ENCODE measurements at places on chromosomes 11 and 22.

DNA sequence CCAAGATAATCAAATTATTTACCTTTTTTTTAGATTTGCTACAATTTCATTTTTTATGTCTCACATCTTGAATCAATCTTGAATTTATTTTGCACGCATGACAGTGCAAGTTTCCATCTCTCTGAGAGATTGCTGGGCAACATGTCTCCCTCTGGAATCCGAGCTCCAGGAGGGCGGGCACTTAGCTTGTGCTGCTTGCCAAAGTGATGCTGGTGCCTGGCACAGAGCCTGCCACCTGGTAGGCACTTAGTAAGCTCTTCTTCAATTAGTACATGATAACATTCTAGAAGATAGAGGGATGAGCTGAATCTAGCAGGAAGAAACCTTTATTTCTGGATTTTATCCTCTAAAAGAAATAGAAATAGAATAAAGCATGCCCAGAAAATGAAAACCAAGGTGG lies 27.5 kb upstream of the OR9I1 start:
- no peak for DNase-seq

DNA sequence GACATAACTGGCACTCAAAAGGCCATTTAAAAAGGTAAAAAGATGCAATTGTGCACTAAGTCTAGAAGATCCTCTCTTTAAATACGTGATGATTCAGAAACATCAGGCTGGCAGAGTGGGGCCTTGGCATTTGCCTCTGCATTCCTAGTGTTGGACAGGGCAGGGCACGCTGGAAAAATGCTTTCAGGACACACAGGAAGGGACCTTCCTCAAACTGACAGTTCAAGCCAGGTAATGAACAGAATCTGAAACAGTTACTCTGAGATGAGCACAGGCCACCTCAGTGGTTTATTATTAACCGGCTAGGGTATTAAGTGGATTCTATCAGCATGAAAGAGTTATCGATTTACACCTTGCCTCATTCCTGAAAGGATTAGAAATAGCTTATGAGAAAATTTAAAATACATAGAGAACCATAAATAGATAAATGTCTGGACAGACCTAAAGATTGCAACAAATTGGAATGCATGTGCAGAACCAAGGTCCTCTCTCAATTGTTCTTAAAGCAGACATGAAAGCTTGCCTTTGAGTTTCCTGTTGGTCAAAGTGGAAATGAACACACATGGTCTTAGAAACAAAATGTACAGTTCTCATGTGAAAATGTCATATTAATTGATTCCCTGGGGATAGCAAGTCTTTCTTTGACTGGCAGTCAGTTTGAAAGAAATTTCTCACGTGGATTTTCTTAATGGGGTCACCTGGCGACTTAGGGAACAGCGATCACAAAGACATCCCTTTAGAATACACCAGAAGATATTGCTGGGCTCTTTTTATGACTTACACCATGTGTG lies 21.5 kb upstream of the CSNK2A3 start:
- DNase-seq, result no peak

DNA sequence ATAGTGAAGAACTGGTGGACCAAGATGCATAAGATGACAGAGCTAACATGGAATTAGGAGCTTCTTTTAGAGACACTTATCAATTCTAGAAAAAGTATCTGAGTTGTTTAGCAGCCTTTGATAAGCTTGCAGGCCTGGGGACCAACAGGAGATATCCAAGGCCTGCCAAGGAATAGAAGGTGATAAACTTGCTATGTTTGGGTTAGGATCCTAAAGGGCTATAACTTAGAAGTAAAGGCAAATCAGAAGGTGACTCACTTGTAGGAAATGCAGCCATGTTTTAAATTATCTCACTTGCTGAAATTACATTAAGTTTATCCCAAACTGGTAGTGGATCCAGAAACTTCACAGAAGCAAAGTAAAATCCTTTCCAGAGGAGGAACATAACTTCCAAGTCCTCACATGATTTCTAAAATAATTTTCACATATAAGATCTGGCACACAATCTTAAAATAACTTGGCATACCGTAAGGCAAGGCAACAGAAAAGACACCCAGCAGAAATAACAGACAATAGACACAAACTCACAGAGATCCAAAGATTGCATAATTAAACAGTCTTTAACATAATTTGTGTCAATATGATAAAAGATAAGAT lies 69.6 kb upstream of the TEAD1 start:
- DNase-seq, result peak; percentile 68

DNA sequence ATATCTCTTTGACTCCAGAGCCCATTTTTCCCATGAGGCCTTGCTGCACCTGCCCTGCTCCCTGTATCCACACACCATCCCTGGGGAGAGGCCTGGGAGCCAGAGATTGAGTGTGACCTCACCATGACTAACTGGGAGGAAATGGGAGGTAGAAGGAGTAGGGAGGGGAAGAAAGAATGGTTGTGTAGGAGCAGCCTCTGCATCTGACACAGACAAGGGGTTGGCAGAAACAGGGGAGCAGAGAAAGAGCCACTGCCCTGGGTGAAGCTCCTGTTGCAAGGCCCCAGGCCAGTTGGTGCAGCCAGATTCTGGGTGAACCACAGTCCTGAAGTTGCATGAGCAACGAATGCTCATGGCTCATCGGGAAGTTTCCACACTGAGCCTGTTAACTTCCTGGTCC lies 32.4 kb downstream of the POU2F3 start:
- DNase-seq, result peak; percentile 78

GRCh38 chr22:48147404-48147803 lies 1385.0 kb downstream of the TBC1D22A start:
- no peak for DNase-seq

- no peak for DNase-seq
Measured at GRCh38 chr11:130520271-130520671, 71.8 kb downstream of the ADAMTS15 start.

Data from fibroblast of skin of right quadriceps (primary cell).